Right renal cortex interstitium (tissue), 3 donors: ENCODE measurements at places on chromosomes 4 and X. TPM values are rescaled to one million over a fixed set of nuclear protein-coding genes. Genes with fewer than 3 reads are reported as not detected.

The HSFX2 gene
- 0.54 TPM for polyA plus RNA-seq

GRCh38 chr4:146482788-146483187 is 39.0 kb downstream of the SLC10A7 start:
- DNase-seq, result no peak

The CXCL1 gene
- 0.50 TPM for polyA plus RNA-seq

GRCh38 chrX:49237060-49237459 is 1.8 kb downstream of the CCDC22 start:
- no peak for DNase-seq

The VSIG4 gene
- polyA plus RNA-seq, result 6.0 TPM

GRCh38 chr4:9999956-10000561 is 21.2 kb downstream of the SLC2A9 start:
- DNase-seq, result no peak

GRCh38 chrX:150983521-150984168 is 510 bp downstream of the HMGB3 start:
- DNase-seq, result no peak

DNA sequence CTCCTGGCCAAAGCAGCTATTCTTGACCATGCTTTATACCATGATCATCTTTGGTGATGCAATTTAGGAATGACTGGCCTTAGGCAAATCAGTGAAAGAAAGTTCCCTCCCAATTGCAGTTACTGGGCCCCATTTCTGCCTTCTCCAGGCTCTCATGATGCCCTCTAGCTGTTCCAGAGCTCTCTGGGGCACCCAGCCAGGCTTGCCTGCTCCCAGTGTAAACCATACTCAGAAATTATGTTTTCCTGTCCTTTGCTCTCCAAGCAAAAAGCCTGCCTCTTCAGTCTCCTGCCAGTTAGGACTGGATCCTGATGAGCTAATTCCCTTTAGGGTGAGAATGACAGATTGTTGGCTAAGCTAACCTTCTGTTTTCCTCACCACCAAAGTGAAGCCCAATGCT is 85.3 kb upstream of the RBPJ start:
- DNase-seq, result no peak

DNA sequence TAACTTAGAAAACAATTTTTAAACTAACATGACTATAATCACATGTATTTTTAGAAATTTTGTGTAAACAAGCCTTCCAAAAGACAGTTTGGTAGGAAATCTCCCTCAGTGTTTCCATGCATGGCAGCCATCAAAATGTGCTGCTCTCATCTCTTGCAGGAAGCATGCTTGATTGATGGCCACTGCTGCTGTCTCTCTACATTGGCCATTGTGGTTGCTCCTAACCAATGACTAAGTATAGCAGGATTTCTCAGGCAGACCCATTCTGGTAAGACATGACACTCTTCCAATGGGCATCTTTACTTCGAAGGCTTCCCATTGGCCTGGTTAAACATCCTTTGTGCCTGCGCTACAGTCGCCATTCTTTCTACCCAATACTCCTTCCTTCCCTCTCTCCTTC is 78.9 kb upstream of the GUCY1A1 start:
- DNase-seq, result no peak

The NSD2 gene
- polyA plus RNA-seq, result 73.8 TPM

DNA sequence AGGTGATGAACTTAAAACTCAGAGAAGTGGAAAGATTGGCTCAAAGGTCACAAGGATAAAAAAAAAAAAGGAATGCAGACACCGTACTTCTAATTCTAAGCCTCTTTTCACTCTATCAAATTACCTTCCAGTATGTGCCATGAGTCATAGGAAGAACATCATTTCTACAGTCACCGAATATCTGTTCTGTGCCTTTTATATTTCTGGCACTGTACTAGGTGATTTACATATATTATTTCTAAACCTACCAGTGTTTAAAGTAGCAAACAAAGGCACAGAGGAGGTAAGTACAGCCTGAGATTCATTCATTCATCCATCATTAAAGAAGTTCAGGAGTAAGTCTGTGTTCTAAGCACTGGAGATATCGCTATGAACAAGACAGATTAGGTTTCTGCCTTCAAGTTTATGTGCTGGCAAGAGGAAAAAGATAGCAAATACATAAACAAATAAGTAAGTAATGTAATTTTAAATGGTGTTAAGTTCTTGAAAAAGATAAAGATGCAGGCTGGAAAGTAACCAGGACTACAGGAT is 65.3 kb downstream of the PALLD start:
- no peak for DNase-seq

The EDA gene
- 5.8 TPM for polyA plus RNA-seq

DNA sequence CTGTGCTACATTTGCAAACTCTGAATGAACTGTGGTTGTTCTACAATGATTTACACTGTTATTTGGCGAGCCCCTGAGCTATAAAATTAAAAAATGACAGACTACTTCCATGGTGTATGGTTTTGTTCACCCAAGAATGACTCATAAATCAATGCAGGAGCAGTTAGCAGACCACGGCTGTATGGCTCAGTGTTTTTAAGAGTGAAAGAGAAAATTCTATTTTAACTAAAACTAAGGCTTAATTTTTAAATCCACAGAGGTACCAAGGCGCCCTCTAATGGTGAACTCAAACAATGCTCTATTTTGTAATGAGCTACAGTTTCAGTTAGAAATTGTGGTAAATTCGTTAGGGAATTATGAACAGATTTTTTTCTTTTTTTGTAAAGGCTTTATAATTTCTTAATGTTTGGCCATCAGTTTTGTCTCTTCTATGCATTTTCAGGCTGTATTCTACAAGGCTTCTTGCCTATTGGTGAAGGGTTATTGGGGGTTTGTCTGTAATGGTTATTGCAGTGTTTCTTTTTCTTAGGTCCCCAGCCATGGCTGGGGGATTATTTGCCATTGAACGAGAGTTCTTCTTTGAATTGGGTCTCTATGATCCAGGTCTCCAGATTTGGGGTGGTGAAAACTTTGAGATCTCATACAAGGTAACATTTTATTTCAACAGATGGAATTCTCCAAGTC is 32.5 kb downstream of the HMGB2 start:
- peak; percentile 27 for DNase-seq

The FGD1 gene
- 14.7 TPM for polyA plus RNA-seq

DNA sequence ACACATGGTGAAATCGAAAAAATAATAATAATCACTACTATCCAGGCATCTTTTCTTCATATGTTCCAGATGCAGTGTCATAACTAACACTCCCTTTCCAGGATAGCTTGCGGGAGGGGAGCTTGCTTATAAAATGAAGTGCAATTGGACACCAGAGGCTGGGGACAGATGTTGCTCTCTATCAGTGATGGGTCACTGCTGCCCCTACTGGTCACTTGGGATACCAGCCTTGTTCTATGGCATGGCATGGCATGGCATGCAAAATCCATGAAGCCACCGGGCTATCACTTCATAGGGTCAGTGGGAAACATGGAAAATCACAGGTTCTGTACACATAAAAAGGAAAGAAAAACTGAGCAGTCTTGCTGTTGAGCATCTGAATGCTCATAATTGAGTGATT is 168.1 kb downstream of the GLRA2 start:
- no peak for DNase-seq

The NLRP2B gene
- not detected for polyA plus RNA-seq

DNA sequence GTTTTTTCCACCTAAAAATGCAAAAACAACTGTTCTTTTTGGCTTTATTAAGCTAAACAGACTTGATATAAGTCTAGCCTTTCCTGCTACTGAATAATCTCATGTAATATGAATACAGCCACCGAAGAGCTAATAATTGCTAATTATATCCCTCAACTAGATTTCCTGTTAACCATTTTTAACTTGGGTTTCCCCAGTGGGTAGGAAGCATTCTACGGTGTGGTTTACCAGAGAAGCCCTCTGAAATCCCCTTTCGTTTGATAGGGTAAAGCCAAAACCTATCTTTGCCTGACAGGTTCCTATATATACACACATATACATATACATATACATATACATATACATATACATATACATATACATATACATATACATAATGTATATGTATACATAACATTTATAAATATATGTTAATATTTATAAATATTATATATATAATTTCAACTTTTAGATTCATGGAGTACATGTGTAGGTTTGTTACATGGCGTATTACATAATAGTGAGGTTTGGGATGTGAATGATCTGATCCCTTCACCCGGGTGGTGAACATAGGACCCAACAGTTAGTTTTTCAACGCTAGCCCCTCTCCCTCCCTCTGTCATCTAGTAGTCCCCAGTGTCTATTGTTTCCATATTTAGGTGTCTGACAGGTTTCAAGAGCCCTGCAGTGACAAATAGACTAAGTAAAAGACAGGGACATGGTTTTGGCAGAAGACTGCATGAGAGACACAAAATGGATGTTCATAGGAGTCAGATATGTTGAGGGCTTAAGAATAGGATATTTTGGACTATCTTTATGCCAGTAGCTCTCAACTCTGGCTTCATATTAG is 62.4 kb downstream of the ATXN3L start:
- no peak for DNase-seq

GRCh38 chr4:47747211-47747610 is 90.7 kb downstream of the CORIN start:
- no peak for DNase-seq

The SSX3 gene
- polyA plus RNA-seq, result not detected

DNA sequence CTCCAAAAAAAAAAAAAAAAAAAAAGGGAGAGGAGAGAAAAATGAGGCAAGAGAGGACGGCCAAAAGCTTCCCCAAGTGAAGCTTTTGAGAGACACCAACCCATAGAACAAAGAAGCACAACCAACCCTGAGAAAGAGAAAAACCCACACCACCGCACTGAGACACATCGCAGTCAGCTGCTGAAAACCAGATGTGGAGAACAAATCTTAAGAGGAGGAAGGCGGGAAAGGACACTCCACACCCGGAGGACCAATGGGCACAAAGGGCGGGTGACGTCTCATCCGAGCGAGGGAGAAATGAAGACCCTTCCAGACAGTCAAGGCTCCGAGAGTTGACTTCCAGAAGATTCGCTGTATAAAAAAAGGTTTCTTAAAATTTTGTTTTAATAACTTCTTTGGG is 112.1 kb downstream of the AFAP1 start:
- no peak for DNase-seq

DNA sequence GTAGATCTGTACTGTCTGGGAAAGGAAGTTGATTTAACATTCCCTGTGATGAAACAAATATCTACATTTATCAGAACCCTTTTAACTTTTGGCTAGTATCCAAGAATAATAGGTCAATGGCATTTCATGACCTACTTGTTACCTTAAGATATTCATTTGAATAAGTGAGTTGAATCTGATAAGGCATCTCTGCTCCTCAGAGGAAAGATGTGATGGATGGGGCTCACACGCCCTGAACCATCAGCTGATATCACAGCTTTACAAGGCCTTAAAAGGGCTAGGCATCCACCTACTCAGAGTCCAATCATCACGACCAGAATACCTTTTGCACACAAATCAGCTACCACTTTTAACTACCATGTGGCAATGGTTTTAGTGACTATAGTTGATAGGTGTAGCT is 90.2 kb upstream of the PDLIM3 start:
- no peak for DNase-seq

The PCSK1N gene
- polyA plus RNA-seq, result 10.4 TPM

- no peak for DNase-seq
Observed at GRCh38 chr4:111393781-111394180, 751.5 kb upstream of the FAM241A start.

DNA sequence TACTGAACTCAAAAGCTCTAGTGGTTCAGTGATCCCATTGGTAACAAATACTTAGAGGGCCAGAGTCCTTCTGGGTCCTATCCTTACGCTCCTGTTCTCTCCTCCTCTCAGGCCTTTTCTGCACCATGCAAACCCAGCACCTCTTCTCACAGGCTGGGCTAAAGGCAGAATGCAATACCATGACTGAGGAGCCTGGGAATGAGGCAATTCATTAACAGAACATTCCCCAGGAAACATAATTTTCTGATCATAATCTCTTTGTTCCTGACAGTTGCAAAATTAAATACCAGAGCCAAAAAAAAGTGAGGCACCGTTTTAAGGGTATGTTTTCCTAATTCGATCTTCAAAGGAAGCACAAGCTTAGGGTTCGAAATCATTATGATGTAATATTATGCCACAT is 9.0 kb downstream of the SORBS2 start:
- DNase-seq, result no peak

DNA sequence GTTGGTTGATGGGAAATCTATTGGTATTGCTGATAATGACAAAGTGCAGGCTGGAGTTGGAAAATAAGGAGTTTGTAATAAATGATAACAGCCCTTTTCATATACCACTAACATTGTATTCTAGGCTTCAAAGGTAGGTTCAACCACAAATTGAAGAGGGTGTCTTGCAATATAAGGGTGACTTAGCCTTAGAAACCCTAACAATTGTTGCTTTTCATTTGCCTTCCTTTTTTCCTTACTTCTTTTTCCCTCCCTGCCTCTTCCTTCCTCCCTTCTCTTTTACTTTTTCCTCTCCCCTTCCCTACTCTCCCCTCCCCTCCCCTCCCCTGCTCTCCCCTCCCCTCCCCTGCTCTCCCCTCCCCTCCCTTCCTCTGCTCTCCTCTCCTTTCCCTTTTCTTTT is 10.9 kb upstream of the AGA start:
- DNase-seq, result no peak

The PRICKLE3 gene
- 3.8 TPM for polyA plus RNA-seq

DNA sequence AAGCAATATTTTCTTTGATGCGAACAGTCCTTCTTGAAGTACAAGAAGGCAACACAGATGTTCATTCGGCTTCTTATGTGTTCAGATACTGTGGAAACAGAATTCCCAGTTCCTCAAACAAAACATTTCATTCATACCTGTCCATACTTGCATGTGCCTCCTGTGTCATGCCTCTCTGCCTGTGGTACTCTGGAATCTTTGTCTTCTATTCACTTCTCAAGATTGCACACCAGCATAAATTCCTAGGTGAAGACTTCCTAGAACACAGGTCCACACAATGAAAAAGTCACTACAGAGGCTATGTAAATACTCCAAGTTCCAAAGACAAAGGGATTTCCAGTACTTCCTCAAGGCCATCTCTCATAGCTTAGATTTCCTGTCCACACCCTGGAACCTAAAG is 367.2 kb downstream of the AFF2 start:
- DNase-seq, result no peak

GRCh38 chr4:26530099-26530498 is 39.8 kb upstream of the CCKAR start:
- DNase-seq, result no peak

DNA sequence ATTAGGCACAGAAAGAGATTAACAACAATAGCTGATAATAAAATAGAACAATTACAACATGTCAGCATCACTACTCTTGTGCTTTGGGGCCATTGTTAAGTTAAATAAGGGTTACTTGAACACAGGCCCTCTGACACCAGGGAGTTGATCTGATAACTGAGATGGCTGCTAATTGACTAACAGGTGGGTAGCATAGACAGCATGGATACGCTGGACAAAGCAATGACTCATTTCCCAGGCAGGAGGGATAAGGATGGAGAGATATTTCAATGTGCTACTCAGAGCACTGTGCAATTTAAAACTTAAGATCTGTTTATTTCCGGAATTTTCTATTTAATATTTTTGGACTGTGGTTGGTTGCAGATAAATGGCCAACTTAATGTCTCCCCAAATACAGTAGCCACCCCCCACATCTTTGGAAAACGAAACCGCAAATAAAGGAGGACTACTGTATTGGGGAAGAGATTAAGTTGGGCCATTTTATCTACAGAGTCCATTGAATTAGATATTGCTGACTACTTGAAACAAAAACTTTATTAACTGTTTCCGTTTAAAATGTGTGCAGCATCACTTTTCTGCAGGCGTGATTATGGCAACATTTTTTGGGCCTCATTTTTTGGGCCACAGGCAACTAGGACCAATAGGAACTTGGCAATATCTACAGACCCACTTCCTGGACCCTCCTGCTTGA is 200.6 kb upstream of the KLF3 start:
- DNase-seq, result no peak

GRCh38 chrX:25858273-25858880 is 279.8 kb upstream of the MAGEB18 start:
- DNase-seq, result no peak
